ENCODE measurements at places on chromosomes 13 and 19. TPM values are rescaled to one million over a fixed set of nuclear protein-coding genes. Genes with fewer than 3 reads are reported as not detected.

Gene ZNF844
- 3.0 TPM for total RNA-seq

Gene STOML3
- total RNA-seq, result not detected

DNA sequence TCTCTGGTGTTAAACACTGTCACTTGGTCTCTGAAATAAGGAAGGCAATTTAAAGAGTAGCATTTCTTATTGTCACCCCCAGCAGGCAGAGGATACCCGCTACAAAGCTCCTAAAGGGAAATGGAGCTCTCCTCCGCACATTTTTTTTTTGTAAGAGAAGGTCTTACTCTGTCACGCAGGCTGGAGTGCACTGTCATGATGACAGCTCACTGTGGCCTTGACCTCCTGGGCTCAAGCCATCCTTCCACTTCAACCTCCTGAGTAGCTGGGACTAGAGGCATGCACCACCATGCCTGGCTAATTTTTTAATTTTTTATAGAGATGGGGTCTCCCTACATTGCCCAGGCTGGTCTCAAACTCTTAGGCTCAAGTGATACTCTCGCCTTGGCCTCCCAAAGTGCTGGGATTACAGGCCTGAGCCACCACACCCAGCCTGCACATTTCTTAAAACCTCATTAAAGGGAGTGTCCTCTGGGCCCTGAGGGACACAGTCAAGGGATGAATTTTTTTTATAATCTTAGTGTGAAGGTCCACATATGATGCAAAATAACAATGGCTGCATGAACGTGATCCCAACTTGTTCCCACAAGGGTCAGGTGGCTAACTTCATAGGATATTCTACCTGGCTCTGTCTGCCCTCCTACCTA lies 32.1 kb downstream of the SLC25A30 start:
- no peak for DNase-seq

- no peak for DNase-seq
Observed at GRCh38 chr19:19438366-19439175, 33.1 kb downstream of the GATAD2A start.

GRCh38 chr13:33642374-33643065 lies 175.4 kb upstream of the RFC3 start:
- no peak for DNase-seq

GRCh38 chr19:31988256-31988655 lies 357.2 kb upstream of the ZNF507 start:
- DNase-seq, result no peak

- no peak for DNase-seq
Observed at GRCh38 chr13:79037197-79037596, 368.9 kb downstream of the RBM26 start.

GRCh38 chr13:102021777-102022176 lies 380.1 kb downstream of the FGF14 start:
- DNase-seq, result no peak
